Left kidney (tissue), 8 donors: ENCODE measurements at places on chromosomes 7 and 10. TPM values are rescaled to one million over a fixed set of nuclear protein-coding genes. Genes with fewer than 3 reads are reported as not detected.

Gene PRR15
- 2.6 TPM for polyA plus RNA-seq

DNA sequence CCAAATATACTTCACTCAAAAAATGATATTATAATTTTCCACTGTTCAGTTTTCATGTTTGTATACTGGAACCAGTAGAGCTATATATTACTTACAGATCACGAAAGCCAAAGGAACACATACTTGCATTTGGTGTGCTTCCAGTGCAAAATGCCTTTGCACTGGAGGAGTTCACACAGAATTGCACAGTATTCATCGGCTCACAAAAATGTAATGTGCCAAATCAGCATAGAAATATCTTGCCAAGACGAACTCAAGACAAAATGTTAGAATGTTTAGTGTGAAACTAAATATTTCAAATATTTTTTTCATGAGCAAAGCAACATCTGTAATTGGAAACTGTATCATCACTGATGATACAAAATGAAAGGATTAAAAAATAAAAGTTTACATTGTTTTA is 646.2 kb upstream of the SEMA3D start:
- no peak for DNase-seq

DNA sequence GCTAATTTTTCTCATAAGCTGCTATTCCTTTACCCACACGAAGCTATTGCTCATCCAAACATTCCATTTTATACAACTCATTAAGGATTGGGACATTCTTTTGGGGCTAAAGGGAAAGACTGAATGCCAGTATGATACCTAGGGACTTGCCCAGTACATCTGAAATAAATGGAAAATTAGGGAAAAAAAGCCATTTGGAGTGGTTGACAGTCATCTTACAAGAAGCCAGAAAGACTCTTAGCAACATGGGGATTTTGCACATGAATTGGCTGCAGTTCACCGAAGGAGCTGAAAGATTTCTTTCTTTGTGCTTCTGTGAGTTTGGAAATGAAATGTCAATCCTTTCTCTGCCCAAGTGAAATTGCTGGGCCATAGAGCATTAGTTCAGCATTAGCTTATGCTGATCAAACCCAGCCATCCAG is 43.3 kb upstream of the MTURN start:
- no peak for DNase-seq

Gene ZNF485
- polyA plus RNA-seq, result 5.5 TPM

DNA sequence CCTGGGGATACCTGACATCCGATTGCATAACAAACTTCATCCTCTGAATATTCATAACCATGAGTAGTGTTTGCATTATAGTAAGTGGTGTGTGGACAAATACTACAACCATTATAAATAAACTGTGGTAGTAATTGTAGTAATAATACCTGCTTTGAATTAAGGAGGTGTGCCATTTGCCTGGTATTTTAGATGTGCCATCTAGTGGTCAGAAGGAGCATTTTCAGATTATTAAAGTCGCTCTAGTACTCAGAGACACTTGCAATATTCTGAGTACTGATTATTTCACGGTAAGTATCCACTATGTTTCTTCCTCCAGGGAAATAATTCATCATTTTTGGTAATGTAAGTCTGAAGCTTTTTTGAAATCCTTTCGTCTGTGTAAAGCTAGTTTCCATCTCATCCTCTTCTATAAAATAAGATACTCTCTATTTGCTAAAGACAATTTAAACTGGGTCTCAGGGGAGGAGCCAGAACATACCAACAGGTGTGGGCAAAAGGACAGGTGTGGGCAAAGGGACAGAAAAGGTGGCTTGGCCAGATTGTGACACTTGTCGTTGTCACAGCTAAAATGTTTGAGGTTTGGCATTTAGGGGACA is 115.3 kb upstream of the WDR11 start:
- no peak for DNase-seq

GRCh38 chr7:101677797-101678479 is 48.8 kb upstream of the MYL10 start:
- DNase-seq, result no peak

- no peak for DNase-seq
Measured at GRCh38 chr10:56805022-56805421, 444.0 kb upstream of the ZWINT start.

Gene C10orf53
- polyA plus RNA-seq, result not detected

Gene ITIH5
- 31.2 TPM for polyA plus RNA-seq

GRCh38 chr7:109226699-109227098 is 657.0 kb downstream of the DNAJB9 start:
- DNase-seq, result no peak

Gene ANKRD2
- 0.53 TPM for polyA plus RNA-seq

Gene NPFFR1
- 0.15 TPM for polyA plus RNA-seq

Gene HMX2
- polyA plus RNA-seq, result 0.75 TPM

- DNase-seq, result no peak
Measured at GRCh38 chr7:69600710-69601519, 2.6 kb downstream of the AUTS2 start.

DNA sequence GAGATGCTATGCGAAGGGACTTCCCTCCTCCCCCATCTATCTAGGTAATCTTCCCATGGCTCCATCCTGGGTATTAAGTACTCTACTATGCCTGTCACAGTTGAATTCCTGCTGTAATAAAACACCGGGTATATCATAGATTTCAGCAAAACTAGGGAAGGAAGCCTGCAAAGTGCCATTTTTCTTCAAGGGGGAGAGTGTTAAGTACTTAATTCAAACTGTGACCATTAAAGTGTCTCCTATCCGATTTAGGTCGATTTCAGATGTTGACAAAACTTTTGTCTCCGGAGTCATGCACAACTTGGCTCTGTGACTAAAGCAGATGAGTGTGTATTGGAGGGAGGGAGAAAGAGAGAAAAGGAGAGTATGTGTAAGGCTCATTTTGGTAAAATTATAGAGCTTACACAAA is 4.6 kb downstream of the HOXA4 start:
- DNase-seq, result no peak

- no peak for DNase-seq
Measured at GRCh38 chr7:67692425-67692824, 695.8 kb downstream of the TYW1 start.

Gene TRIM4
- polyA plus RNA-seq, result 37.0 TPM

Gene TDRD1
- 0.05 TPM for polyA plus RNA-seq

Gene FAM237B
- 1.1 TPM for polyA plus RNA-seq

GRCh38 chr7:86733783-86734182 is 90.1 kb downstream of the GRM3 start:
- DNase-seq, result no peak

- no peak for DNase-seq
Measured at GRCh38 chr7:102193806-102194205, 92.9 kb upstream of the SH2B2 start.

Gene SH2D4B
- 0.15 TPM for polyA plus RNA-seq

DNA sequence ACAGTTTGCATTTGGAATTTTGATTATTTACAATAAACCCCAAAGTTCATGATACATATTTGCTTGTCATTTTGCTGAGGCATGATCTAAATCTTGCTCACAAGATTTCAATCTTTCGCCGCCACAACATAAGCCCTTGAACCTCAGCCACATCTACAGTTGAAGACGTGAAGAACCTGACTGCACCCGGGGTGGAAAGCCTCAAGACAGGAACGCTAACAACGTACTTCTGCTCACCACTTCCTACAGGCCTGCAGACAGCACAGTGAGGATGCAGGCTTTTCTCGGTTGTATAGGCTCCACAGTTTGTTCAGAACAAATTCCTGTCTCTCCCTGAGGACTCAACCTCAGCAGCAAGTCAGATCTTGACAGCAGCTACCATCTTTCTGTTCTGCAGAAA is 393.8 kb upstream of the PRKCQ start:
- no peak for DNase-seq

Gene ASB10
- not detected for polyA plus RNA-seq

- DNase-seq, result peak; percentile 63
Measured at GRCh38 chr7:44477063-44477830, 13.2 kb downstream of the NUDCD3 start.

Gene SPDYE11
- polyA plus RNA-seq, result 1.6 TPM

GRCh38 chr10:130458509-130458908 is 322.3 kb downstream of the GLRX3 start:
- DNase-seq, result no peak

GRCh38 chr7:102471791-102472125 is 7.0 kb downstream of the POLR2J start:
- DNase-seq, result no peak

Gene ZNF37A
- polyA plus RNA-seq, result 24.4 TPM

- no peak for DNase-seq
Measured at GRCh38 chr10:89458291-89458690, 43.9 kb downstream of the IFIT5 start.

Gene WIPF3
- 5.9 TPM for polyA plus RNA-seq

Gene ZNF25
- 17.2 TPM for polyA plus RNA-seq

DNA sequence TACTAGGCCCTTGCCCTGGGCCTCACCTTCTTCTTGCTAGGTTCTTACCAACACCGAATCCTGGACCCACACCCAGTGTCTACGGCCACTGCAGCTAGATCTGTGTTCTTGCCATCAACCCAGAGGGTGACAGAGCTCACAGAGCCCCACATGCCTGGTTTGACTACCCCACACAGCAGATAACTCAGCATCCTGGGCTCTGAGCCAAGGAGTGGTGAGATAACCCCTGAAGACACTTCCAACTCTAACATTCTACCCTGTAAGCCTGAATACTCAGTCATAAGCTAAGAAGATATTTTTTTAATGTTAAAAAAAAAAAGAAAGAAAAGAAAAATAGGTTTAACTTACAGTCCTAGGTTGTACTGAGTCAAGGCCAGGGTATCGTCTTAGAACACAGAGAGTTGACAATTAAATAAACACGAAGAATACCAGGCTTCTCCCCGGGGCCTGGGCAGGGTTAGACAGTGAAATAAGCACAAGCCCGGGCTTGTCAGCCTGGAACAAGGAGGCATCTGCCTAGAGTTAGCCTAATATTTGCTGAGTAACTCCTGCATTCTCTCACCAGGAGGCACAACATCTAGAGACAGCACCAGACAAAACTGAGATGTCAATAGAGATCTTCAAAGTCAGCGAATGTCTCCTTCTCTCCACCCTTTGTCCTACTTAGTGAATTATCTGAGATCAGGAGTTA is 556.5 kb upstream of the LRRN3 start:
- no peak for DNase-seq

Gene ANXA8
- polyA plus RNA-seq, result 0.38 TPM

GRCh38 chr10:48456808-48457761 is 147.8 kb downstream of the ARHGAP22 start:
- no peak for DNase-seq

Gene GIMAP4
- polyA plus RNA-seq, result 26.3 TPM

DNA sequence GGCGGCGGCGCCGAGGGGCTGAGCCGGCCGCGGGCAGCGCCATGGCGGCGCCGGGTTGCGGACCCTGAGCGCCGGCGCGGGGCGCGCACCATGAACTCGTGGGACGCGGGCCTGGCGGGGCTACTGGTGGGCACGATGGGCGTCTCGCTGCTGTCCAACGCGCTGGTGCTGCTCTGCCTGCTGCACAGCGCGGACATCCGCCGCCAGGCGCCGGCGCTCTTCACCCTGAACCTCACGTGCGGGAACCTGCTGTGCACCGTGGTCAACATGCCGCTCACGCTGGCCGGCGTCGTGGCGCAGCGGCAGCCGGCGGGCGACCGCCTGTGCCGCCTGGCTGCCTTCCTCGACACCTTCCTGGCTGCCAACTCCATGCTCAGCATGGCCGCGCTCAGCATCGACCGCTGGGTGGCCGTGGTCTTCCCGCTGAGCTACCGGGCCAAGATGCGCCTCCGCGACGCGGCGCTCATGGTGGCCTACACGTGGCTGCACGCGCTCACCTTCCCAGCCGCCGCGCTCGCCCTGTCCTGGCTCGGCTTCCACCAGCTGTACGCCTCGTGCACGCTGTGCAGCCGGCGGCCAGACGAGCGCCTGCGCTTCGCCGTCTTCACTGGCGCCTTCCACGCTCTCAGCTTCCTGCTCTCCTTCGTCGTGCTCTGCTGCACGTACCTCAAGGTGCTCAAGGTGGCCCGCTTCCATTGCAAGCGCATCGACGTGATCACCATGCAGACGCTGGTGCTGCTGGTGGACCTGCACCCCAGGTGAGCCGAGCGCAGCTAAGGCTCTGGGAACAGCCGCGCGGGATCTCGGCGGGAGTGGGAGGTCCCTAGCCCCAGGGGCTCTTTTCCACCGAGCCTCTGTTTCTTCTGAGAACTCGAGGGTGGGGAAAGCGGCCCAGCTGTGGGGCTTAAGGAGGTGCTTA is at the start of gene GPR26:
TSS of gene GPR26 (plus strand) at position 38 of the 919 bp plus-strand sequence. CDS start at position 91, 53 bp downstream.
- peak; percentile 38 for DNase-seq

Gene CYP3A7
- 1.2 TPM for polyA plus RNA-seq

GRCh38 chr10:5655121-5655520 is 11.3 kb downstream of the ASB13 start:
- no peak for DNase-seq

- DNase-seq, result no peak
Measured at GRCh38 chr10:128301051-128301450, 174.8 kb upstream of the MKI67 start.

Gene KAZALD1
- polyA plus RNA-seq, result 8.2 TPM

DNA sequence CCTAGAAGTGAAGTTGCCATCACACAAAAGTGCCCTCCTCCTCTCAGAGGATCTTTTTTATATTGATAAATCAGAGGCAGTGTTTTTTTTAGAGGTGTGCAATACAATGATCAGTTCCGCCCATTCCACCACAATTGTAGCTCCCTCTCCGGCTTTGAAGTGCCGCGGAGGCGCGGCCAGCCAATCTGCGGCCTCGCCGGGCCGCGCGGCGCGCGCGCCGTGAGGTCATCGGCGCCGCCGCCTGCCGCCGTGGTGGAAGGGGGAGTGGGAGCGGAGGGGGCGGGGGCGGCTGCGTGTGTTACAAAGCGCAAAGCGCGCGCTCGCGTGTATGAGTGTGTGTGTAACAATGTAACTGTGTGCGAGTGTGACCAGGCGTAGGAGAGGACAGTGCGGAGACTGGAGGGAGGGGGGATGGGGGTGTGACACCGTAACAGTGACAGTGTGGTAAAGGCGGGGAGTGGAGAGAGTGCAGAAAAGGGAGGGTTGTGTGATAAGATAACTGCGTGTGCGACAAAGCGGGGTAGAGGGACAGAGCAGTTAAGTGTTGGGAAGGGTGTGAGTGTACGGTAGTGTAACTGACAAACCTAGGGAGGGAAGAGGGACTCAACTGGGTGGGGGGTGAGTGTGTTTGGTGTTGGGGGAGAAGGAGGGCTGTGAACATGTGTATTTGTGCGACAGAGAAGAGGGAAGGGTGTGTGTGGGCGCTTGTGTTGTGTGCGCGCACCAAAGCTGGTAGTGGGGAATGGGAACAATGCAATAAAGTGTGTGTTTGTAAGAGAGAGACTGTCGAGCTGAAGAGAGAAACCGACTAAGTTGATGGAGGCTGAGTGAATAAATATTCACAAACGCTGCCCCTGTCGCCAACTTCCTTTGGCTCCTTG is at the start of gene SP8:
TSS of gene SP8 (minus strand) at position 108 of the 881 bp plus-strand sequence. CDS start at position 20, 88 bp downstream.
- no peak for DNase-seq

DNA sequence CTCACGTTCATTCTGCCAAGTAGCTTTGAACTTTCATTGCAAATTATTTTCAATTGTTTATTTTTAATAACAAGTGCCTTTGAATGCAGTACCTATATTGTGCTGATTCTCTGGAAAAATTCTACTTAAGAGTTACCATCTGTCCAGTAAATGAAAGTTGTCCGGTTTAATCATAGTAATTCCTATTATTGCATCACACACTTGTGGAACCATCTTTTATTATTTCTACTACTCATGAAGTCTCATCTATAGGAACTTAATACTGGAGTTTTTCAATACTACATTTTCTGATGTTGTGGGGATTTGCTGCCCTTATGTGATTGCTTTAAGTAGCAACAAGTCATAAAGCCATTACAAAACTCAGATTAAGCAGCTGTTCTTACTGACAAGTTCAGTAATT is 16.5 kb upstream of the SKAP2 start:
- DNase-seq, result no peak
